Activated T-helper 17 cell treated with anti-CD3 and anti-CD28 coated beads, Interleukin-2, amount 50 U/mL, for 72 hours (primary cell): ENCODE measurements at places on chromosomes 3 and 15. TPM values are rescaled to one million over a fixed set of nuclear protein-coding genes. Genes with fewer than 3 reads are reported as not detected.

- ATAC-seq: no peak
Measured at GRCh38 chr15:81987628-81988027, 58.2 kb downstream of the MEX3B start.

GRCh38 chr3:88362428-88362827, 212.7 kb downstream of the C3orf38 start:
- ATAC-seq: no peak

- no peak for ATAC-seq
Measured at GRCh38 chr3:176202652-176203051, 994.6 kb downstream of the TBL1XR1 start.

DNA sequence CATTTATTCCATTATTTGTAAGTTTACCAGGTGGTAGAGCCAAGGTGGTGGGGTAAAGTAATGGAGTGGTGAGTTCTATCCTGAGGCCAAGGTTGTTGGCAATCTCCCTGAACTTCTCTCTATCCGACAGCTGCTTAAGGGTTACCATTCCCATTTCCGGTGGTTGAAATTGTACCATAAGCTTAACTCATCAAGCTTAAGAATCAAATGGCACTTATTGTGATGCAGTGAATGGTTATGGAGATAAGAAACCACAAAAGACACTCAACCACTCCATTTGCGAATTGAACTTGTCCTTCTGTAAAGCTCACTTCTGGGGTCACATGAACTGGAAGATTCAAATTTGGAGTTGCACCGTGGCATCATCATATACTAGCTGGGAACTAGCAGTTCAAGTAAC, 287.4 kb upstream of the SLCO3A1 start:
- no peak for ATAC-seq

- no peak for ATAC-seq
Measured at GRCh38 chr15:94186770-94187331, 44.5 kb upstream of the MCTP2 start.

Gene GATM
- 2.7 TPM for total RNA-seq

Gene SPATA16
- total RNA-seq: not detected
